ENCODE measurements at places on chromosomes 4 and X.
A peak's percentile ranks its signal among the peaks of the same experiment; 100 is the strongest.

GRCh38 chrX:3962511-3963311 is 249.3 kb upstream of the PRKX start:
- DNase-seq, result no peak

GRCh38 chr4:3037957-3038461 is 36.3 kb downstream of the HTT-AS start:
- DNase-seq, result peak; percentile 38

- no peak for DNase-seq
Observed at GRCh38 chrX:41596596-41596995, 92.2 kb upstream of the GPR34 start.

DNA sequence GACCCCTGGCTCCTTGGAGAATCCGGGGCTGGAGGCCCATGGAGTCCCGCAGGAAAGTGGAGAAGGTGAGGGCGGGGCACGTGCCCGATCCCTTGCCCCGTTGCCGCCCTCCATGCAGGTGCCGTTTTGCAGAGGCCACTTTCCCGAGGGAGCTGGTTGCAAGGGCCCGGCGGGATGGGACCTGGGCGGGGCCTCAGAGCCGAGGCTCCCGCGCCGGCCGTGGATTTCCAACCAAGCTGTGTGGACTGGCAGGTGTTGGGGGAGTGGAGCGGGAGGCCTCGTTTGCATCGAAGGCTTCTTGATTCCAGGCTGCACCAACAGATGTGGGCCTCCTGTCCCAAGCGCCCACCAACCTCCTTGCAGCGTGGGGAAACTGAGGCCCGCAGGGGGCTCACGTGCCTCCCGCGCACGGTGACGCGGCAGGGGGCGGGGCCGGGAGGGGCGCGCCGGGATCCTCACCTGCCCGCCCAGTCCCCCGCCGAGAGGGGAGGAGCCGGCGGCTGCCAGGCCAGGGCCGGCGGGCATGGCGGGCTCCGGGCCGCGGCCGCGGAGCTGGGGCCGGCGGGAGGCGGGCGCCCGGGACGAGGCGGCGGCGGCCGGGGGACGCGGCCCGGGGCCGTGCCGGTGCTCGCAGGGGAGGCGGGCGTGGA is 24.9 kb downstream of the SH3BP2 start:
- DNase-seq, result no peak

- no peak for DNase-seq
Observed at GRCh38 chr4:8907596-8908205, 36.1 kb upstream of the HMX1 start.

- DNase-seq, result peak; percentile 73
Observed at GRCh38 chr4:108172753-108173598, 4.2 kb upstream of the LEF1 start.

- peak; percentile 69 for DNase-seq
Observed at GRCh38 chr4:38034986-38035882, 75.0 kb downstream of the PTTG2 start.

DNA sequence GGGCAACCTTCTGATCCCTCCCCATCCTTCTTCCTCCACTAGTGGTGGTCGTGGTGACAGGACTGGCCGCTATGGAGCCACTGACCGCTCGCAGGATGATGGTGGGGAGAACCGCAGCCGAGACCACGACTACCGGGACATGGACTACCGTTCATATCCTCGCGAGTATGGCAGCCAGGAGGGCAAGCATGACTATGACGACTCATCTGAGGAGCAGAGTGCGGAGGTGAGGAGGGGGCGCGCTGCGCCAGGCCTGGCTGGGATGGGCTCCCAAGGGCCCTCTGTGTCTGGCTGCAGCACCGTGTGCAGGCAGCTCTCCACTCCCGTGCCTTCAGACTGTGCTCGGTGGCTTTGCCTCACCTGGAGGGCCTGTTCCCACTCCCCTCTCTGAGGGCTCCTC is 24.3 kb downstream of the RBM10 start:
- DNase-seq, result no peak

DNA sequence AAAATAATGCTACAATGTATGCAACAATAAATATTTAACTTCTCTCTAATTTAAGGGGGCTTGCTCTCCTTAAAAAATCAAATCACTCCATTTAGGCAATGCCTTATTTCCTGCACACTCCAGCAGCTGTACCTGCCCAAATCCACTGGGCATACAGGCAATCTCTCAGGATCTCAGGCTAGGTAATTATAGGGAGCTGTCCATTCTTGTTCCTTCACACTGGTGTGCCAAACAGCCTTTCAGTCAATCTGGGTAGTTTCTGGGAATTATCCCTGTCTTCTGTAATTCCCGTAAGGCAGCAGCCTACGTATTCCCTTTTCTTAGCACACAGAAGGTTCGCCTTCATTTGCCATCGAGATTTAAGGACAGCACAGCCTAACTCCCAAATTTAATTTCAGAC is 922.6 kb upstream of the SLIT2 start:
- no peak for DNase-seq

DNA sequence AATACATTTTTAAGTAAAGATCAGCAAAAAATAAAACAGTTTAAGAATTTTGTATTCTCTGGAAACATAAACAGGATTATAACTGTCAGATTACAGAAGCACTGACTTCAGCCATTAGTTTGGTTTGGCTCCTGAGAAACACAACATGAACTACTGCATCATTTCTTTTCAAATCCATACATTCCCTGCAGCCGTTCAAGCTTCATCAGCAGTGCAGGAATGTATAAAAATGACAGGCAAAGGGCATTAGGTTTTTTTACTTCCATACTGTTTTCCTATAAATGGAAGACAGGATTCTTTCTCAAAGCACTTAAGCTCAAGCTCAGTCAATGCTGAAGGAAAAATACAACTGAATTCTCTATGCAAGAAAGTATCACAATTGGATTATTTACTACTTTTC is 4.2 kb upstream of the MAB21L2 start:
- DNase-seq, result no peak

DNA sequence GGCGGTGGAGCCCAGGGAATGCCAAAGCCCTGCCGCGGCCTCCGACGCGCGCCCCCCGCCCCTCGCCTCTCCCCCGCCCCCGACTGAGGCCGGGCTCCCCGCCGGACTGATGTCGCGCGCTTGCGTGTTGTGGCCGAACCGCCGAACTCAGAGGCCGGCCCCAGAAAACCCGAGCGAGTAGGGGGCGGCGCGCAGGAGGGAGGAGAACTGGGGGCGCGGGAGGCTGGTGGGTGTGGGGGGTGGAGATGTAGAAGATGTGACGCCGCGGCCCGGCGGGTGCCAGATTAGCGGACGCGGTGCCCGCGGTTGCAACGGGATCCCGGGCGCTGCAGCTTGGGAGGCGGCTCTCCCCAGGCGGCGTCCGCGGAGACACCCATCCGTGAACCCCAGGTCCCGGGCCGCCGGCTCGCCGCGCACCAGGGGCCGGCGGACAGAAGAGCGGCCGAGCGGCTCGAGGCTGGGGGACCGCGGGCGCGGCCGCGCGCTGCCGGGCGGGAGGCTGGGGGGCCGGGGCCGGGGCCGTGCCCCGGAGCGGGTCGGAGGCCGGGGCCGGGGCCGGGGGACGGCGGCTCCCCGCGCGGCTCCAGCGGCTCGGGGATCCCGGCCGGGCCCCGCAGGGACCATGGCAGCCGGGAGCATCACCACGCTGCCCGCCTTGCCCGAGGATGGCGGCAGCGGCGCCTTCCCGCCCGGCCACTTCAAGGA is at the start of gene FGF2:
Gene FGF2 (plus strand): TSS at position 279 of the 705 bp plus-strand sequence. CDS start 344 bp downstream, at position 623.
- no peak for DNase-seq

- no peak for DNase-seq
Observed at GRCh38 chr4:124433500-124433899, 279.0 kb downstream of the ANKRD50 start.

GRCh38 chr4:17018013-17018412 is 119.6 kb upstream of the LDB2 start:
- no peak for DNase-seq

Data from activated CD4-positive, alpha-beta T cell treated with anti-CD3 and anti-CD28 coated beads, Interleukin-2, amount 10 ng/mL, durations not matched to agents 7 days and 5 days (primary cell).